ENCODE measurements at places on chromosomes 11 and 22. TPM values are rescaled to one million over a fixed set of nuclear protein-coding genes. Genes with fewer than 3 reads are reported as not detected.
A peak's percentile ranks its signal among the peaks of the same experiment; 100 is the strongest.

Gene OR10A2
- not detected for total RNA-seq

Gene PARVA
- 6.6 TPM for total RNA-seq

GRCh38 chr11:131875611-131876010 is 505.2 kb downstream of the NTM start:
- DNase-seq, result no peak

- DNase-seq, result peak; percentile 66
Observed at GRCh38 chr11:65468874-65469333, 29.9 kb upstream of the MALAT1 start.

GRCh38 chr11:6646918-6647679 is 8.5 kb downstream of the DCHS1 start:
- DNase-seq, result no peak

GRCh38 chr11:28739489-28740280 is 631.5 kb downstream of the METTL15 start:
- DNase-seq, result no peak

DNA sequence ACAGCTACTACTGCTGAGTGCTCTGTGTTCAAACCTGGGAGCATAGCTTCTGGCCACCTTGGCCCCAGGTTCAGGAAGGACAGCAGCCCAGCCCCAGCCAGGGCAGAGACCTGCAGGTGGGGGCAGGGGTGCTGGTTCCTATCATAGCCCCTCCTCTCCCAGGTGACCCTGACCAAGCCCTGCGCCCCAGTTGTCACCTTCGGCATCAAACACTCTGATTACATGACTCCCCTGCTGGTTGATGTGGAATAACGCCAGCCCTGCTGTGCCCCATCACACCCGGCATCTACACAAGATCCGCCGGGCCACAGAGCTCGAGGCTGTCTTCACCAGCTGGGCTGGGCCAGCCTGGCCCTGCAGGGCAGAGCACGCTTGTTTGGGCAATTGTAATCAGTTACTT is 6.9 kb downstream of the SCGB1C1 start:
- peak; percentile 22 for DNase-seq

DNA sequence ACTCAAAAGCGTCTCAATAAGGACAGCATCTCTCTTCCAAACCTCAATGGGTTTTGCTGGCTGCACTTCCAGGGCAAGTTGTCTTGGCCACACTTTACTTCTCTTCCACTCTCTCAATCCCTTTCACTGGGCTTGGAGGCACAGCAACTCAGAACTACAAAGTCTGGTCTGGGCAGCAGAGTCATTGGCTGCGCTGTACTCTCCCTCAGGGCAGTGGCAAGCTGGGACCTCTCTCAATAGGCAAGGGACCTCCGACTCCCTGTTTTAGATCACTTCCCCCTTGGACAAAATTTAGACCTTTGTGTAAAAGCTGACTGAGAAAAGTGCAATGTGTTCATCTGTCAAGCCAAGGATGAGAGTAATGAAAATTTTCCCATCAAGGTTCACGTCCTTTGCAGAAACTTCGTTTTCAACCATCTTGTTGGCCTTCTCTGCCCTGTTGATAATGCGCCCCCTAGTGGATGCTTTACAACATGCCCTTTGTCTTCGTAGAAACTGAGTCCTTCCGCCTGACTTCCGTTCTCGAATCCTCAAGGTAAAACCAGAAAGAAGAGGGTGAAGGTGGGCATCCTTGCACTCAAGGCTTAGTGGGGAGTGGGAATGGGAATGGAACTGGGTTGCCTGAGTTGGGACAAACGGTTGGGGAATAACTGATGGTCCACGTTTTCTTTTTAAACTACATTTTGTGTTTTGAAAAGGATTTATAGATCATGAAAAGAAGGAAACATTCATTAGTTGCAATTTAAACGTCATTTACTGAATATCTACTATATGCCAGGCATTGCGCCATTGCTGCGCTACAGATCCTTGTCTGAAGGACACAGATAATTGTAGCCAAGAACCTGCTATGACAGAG is 99.1 kb downstream of the CD44 start:
- DNase-seq, result peak; percentile 25

Measured in G401 (cell line).